ENCODE measurements at places on chromosomes 5 and 9. TPM values are rescaled to one million over a fixed set of nuclear protein-coding genes. Genes with fewer than 3 reads are reported as not detected.
A peak's percentile ranks its signal among the peaks of the same experiment; 100 is the strongest.

DNA sequence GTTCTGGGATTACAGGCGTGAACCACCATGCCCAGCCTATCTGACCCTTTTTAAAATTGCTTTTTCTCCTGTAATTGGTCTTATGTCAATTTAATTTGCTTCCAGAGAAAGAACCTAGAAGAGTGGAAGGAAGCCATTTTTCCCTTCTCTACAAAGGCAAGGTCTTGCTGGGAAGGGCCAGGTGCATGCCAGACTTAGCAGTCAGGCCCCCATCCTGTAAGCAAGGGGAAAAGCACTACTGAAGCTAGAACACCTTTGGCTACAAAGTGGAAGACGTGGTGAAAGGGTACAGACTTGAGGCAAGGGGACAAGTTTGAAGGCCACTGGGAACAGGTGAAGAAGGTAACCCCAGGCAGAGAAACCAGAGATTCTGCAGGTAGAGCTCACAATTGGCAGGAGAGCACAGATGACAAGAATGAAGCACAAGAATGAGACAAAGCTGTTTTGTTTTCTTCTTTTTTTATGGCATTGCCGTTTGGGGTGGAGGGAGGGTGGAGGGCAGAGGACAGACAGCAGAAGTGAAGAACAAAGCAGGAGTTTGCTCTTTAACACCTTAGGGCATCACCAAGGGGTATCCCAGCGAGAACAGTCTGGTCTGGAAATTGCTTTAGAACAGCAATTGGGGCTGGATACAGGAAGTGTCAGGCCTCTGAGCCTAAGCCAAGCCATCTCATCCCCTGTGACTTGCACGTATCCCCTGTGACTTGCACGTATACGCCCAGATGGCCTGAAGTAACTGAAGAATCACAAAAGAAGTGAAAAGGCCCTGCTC is 72.9 kb downstream of the SERINC5 start:
- no peak for DNase-seq
- H3K36me3 ChIP-seq, result no peaks in the 10 kb centered on the region
- H3K4me1 ChIP-seq, result peaks cover 91% of the 10 kb centered on the region
- H3K27me3 ChIP-seq, result no peaks in the 10 kb centered on the region
- H3K27ac ChIP-seq, result no peak overlapping the region
- H3K4me3 ChIP-seq, result peak overlapping the region; percentile 22

DNA sequence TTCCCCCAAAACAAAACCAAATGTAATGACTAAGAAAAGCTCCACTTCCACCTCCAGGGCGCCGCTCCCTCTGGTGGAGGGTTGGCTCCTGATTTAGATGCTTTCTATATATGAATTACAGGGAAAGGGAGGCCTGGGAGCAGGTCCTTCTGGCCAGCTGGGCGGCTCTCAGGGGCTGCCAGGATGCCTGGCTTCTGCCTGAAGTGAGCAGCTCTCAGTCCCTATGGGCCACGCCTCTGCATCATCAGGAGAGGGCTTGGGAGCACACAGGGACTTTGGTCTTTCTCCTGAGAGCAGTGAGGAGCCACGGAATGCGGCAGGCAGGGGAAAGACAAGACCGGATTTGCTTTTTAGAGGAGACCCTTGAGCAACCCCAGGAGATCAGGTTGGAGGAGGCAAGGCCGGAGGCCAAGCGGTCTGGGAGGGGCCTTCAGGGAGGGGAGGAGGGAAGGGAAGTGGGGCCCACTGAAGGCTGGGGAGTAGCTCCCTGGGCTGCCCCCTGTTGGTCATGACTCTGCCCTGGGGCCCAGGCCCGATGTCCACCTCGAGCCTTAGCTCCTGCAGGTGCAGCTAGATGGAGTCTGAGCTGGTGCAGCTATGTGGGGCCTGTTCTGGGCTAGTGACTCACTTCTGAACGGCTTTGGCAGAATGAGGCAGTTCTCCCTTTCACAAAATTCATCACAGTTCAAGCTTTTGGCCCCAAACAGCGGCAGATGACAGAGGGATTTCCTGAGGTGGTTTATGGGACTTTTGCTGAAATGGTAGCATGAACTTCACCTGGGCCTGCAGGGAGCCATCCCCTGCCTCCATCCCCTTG is 11.3 kb upstream of the GRHPR start:
- H3K4me3 ChIP-seq, result no peak overlapping the region
- H3K27ac ChIP-seq, result no peak overlapping the region
- H3K27me3 ChIP-seq, result no peaks in the 10 kb centered on the region
- peaks cover 12% of the 10 kb centered on the region for H3K4me1 ChIP-seq

DNA sequence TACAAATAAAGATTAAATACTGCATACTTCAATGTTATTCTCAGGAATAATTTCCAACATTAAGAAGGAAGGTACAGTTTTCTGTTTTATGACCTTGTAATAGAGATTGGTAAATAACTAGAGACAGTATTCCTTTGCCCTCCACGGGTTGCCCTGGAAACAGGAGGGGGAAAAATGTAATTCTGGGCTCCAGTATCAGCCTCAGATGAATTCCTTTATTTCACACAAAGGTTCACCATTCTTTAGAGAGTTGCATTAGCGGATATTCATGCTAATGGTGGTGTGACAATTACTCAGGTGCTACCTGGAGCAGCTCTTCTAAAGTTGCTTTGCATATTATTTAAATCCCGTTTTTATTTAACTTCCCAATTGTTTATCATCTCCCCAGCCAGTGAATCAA is 42.6 kb downstream of the CETN3 start:
- H3K4me1 ChIP-seq, result no peaks in the 10 kb centered on the region
- H3K36me3 ChIP-seq, result no peaks in the 10 kb centered on the region
- H3K27me3 ChIP-seq, result no peaks in the 10 kb centered on the region
- no peak overlapping the region for H3K27ac ChIP-seq
- no peak overlapping the region for H3K4me3 ChIP-seq

GRCh38 chr9:12968093-12968492 is 193.3 kb downstream of the LURAP1L start:
- H3K27me3 ChIP-seq, result no peaks in the 10 kb centered on the region
- no peak for DNase-seq
- H3K27ac ChIP-seq, result no peak overlapping the region
- H3K4me3 ChIP-seq, result no peak overlapping the region
- H3K4me1 ChIP-seq, result no peaks in the 10 kb centered on the region

GRCh38 chr5:38446029-38446522 is 110.4 kb downstream of the LIFR start:
- peaks cover 23% of the 10 kb centered on the region for H3K27me3 ChIP-seq
- H3K4me3 ChIP-seq, result no peak overlapping the region
- H3K4me1 ChIP-seq, result no peaks in the 10 kb centered on the region
- H3K36me3 ChIP-seq, result no peaks in the 10 kb centered on the region
- DNase-seq, result no peak

DNA sequence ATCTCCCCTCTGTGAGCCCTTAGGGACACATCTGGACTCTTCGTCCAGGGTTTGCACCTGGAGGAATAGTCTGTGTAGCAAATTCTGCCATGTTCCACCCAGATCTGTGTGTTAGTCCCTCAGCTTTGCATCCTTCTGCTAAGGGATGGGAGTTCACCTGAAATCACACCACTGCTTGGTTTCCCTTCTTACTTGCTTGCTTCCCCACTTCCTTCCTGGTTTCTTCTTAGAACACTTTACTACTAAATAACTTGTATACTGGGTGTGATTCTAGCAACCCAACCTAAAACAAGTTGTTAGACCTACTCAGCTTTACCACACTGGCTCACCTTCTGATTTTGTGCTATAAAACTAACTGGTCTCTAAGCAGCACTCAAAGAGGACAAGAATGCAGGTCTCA is 202.6 kb upstream of the MAP3K1 start:
- H3K36me3 ChIP-seq, result no peaks in the 10 kb centered on the region
- no peak overlapping the region for H3K27ac ChIP-seq
- peak overlapping the region; percentile 9 for H3K4me3 ChIP-seq
- peak; percentile 10 for DNase-seq
- H3K4me1 ChIP-seq, result peaks cover 68% of the 10 kb centered on the region

GRCh38 chr9:134318941-134319305 is 7.3 kb upstream of the RXRA start:
- DNase-seq, result no peak
- no peaks in the 10 kb centered on the region for H3K36me3 ChIP-seq
- H3K27me3 ChIP-seq, result no peaks in the 10 kb centered on the region
- no peaks in the 10 kb centered on the region for H3K4me1 ChIP-seq
- H3K4me3 ChIP-seq, result no peak overlapping the region

GRCh38 chr5:96084874-96085506 is 123.3 kb upstream of the ELL2 start:
- no peak overlapping the region for H3K27ac ChIP-seq
- no peaks in the 10 kb centered on the region for H3K36me3 ChIP-seq

DNA sequence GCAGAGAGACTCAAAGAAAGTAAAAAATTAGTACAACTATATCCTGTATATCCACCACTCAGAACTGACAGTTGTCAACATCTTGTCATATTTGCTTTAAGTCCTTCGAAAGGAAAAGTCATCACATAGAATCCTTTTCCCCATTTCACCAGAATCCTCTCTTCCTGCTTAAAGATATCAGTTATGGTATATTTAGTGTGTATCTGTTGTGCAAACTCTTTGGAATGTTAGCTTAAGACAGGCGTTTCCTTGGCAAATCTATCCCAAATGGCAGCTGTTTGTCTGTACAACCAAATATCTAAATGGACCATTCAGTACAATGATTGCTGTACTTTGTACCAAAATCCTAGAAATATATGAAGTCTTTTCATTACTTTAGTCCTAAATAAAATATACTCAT is 98.5 kb downstream of the ITGA1 start:
- no peak overlapping the region for H3K4me3 ChIP-seq
- no peaks in the 10 kb centered on the region for H3K36me3 ChIP-seq
- DNase-seq, result no peak
- no peak overlapping the region for H3K27ac ChIP-seq

DNA sequence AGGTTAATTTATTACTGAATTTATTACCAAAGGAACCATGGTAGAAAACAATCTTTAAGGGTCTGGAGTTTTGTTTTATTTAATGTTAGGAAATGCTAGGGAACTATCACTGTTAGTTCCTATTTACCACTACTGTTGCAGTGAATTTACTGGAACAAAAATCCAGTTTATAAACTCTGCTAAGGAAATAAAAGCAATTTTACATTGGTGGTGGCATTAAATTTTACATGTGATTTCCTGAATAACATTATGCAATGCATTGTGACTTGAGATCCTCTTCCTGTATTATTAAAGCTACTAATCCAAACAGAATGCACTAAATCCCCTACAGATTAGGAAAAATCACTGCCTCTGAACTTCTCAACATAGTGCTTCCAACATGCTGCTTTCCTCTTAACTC is 599.5 kb upstream of the PTGER4 start:
- no peak overlapping the region for H3K27ac ChIP-seq
- no peaks in the 10 kb centered on the region for H3K36me3 ChIP-seq
- DNase-seq, result no peak
- no peaks in the 10 kb centered on the region for H3K4me1 ChIP-seq
- H3K27me3 ChIP-seq, result no peaks in the 10 kb centered on the region

DNA sequence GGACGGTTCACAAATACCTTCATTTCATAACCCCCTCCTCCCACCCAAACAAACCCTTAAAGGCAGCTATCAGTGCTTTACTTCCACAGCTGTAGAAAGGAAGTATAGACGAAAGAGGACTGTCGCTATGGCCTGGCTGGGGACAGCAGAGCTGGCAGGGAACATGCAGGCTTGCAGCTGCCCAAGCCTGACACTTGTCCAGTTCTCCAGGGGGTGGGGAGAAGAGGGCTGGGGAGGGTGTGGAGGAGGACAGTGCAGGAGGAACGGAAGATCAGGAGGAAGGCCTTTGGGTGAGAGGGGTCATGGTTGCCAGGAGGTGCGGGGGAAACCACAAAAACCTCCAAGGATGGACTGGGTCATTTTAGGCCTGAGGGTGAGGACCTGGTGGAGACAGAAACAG is 25.9 kb downstream of the ARPC5L start:
- no peaks in the 10 kb centered on the region for H3K4me1 ChIP-seq
- H3K36me3 ChIP-seq, result peaks cover 28% of the 10 kb centered on the region
- H3K4me3 ChIP-seq, result no peak overlapping the region
- H3K27ac ChIP-seq, result no peak overlapping the region

- H3K27ac ChIP-seq, result no peak overlapping the region
- no peaks in the 10 kb centered on the region for H3K36me3 ChIP-seq
- no peak for DNase-seq
- no peak overlapping the region for H3K4me3 ChIP-seq
- no peaks in the 10 kb centered on the region for H3K4me1 ChIP-seq
Observed at GRCh38 chr5:98635656-98636055, 137.8 kb upstream of the RGMB start.

DNA sequence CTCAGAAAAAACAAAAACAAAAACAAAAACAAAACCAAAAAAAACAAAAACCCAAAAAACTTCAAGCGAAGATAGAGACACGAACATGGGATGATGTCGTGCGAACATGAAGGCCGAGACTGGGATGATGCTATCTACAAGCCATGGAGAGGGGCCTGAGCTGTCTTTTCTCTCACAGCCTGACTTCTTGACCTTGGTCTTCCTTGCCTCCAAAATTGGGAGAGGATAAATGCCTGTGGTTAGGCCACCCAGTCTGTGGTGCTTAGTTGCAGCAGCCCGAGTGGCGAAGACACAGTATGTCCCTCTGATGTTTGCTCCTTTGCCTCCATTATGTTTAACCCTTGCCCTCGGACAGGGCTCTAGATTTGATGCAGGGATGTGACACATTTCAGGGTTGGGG is 130.4 kb upstream of the BASP1 start:
- DNase-seq, result no peak
- no peaks in the 10 kb centered on the region for H3K27me3 ChIP-seq
- no peaks in the 10 kb centered on the region for H3K4me1 ChIP-seq
- H3K4me3 ChIP-seq, result no peak overlapping the region
- no peaks in the 10 kb centered on the region for H3K36me3 ChIP-seq

DNA sequence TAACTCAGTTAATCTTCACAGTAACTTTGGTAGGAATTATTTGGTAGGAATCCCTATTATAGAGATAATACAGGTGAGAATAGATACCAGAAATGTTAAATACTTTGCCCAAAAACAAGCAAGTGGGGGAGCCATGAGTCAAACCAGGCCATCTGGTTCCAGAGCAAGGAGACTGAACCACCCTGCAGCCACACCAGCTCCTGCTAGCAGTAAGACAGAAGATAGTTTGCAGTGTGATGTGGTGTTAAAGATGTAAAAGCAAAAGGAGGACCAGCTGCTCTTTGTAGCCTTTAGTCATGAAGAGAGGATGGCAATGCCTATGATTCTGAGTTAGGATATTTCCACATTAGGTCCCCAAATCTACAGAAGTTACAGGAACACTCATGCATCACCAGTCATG is 101.4 kb downstream of the PRKACG start:
- H3K4me3 ChIP-seq, result no peak overlapping the region
- H3K4me1 ChIP-seq, result no peaks in the 10 kb centered on the region
- DNase-seq, result no peak
- no peak overlapping the region for H3K27ac ChIP-seq
- no peaks in the 10 kb centered on the region for H3K27me3 ChIP-seq

PCDHB16 gene
- not detected for polyA plus RNA-seq

ENHO gene
- not detected for polyA plus RNA-seq

NMUR2 gene
- polyA plus RNA-seq, result not detected

BTNL8 gene
- polyA plus RNA-seq, result not detected

SH3RF2 gene
- 0.51 TPM for polyA plus RNA-seq

LAMC3 gene
- polyA plus RNA-seq, result not detected

B4GALT1 gene
- polyA plus RNA-seq, result 41.6 TPM

PRELID2 gene
- polyA plus RNA-seq, result 1.6 TPM

SEMA5A gene
- polyA plus RNA-seq, result not detected

SLC36A2 gene
- not detected for polyA plus RNA-seq
